ENCODE measurements at places on chromosomes 5 and 9. TPM values are rescaled to one million over a fixed set of nuclear protein-coding genes. Genes with fewer than 3 reads are reported as not detected.

VLDLR gene
- 4.4 TPM for total RNA-seq

GABRP gene
- total RNA-seq: 23.5 TPM

SLC25A48 gene
- not detected for total RNA-seq

PCDHB3 gene
- total RNA-seq: 6.5 TPM

NEURL1B gene
- total RNA-seq: 0.13 TPM

PCDHGA5 gene
- total RNA-seq: 2.4 TPM

PCDHGA2 gene
- 1.6 TPM for total RNA-seq

TICAM2 gene
- 1.9 TPM for total RNA-seq

MARVELD2 gene
- total RNA-seq: 6.5 TPM

MAMDC4 gene
- total RNA-seq: 10.0 TPM

EGFL7 gene
- total RNA-seq: 945 TPM

GLRA1 gene
- not detected for total RNA-seq

OR1L8 gene
- total RNA-seq: 0.13 TPM

ADAMTS16 gene
- 27.8 TPM for total RNA-seq

RACK1 gene
- 2,232 TPM for total RNA-seq

PALM2AKAP2 gene
- total RNA-seq: 1.2 TPM

SCGB3A2 gene
- total RNA-seq: 1.4 TPM

DDX41 gene
- total RNA-seq: 125 TPM

SAXO1 gene
- total RNA-seq: not detected

NOXA1 gene
- total RNA-seq: 0.36 TPM

TMEM203 gene
- total RNA-seq: 27.4 TPM

GBGT1 gene
- total RNA-seq: 98.4 TPM

SNCAIP gene
- 254 TPM for total RNA-seq

CCDC112 gene
- 7.2 TPM for total RNA-seq

TNFAIP8 gene
- 7.9 TPM for total RNA-seq

OTULINL gene
- total RNA-seq: 5.8 TPM

PCDHGB5 gene
- 5.5 TPM for total RNA-seq

CTNNAL1 gene
- total RNA-seq: 31.2 TPM

ECSCR gene
- total RNA-seq: 565 TPM

RHOBTB3 gene
- total RNA-seq: 22.8 TPM
